ENCODE measurements at places on chromosomes 11 and 22.
A peak's percentile ranks its signal among the peaks of the same experiment; 100 is the strongest.

- DNase-seq: no peak
These were observed 218.7 kb downstream of the FAM76B start for GRCh38 chr11:95570845-95571244.

DNA sequence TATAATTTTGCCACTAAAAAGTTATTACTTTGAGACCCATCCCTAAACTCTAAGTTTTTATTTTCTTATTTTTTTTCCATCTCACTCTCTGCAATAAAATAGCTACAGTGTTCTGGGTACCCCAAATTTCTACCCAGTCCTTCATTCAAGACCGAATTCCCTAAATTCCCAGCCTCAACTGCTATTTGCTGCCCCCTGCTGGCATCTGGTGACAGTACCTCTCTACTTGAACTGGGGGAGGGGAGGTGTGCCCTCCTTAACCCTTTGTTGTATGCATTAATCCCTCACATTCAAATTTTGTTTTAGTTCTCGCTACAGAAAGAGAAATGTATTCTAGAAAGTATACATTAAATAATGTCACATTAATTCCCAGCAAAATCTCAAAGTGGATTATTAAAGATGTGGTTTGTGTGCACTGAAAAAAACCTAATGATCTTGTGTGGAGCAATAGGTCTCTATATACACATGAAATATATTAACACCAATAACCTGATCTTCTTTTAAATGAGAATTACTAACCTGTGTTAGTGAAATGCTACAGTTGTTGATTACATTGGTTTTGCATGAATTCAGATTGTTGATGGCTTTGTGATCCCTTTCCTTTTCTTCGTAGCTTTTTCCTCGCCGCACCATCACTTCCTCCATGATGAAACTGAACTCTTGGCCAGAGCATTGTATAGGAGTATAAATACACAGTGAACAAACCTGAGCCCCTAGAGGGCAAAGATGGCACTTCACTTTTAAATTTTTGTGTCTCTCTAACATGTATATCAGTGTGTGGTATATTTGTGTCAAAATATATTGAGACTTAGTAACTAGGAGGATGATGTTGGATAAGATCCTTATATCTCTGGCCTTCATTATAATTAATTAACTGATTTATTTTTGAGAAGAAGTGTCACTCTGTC lies 590.0 kb downstream of the METTL15 start:
- DNase-seq: no peak

- no peak for DNase-seq
These were observed 50.2 kb downstream of the FLRT1 start for GRCh38 chr11:64085906-64086257.

DNA sequence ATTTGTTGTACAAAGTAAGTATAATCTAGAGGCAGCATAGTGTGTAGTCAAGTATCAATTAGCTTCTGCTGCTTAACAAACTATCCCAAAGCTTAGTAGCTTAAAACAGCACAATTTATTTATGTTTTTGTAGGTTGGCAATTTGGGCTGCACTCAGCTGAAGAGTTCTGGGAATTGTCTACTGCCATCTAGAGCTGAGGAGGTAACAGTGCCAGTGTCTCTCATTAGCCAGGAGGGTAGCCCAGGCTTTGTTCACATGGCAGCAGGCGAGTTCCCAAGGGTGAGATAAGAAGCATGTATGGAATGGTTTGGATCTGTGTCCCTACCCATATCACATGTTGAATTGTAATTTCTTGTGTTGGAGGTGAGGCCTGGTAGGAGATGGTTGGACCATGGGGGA lies 45.8 kb upstream of the SLN start:
- DNase-seq: no peak

GRCh38 chr11:76269661-76270261 lies 63.5 kb upstream of the WNT11 start:
- no peak for DNase-seq

- no peak for DNase-seq
These were observed 270.8 kb upstream of the SESN3 start for GRCh38 chr11:95501761-95502266.

DNA sequence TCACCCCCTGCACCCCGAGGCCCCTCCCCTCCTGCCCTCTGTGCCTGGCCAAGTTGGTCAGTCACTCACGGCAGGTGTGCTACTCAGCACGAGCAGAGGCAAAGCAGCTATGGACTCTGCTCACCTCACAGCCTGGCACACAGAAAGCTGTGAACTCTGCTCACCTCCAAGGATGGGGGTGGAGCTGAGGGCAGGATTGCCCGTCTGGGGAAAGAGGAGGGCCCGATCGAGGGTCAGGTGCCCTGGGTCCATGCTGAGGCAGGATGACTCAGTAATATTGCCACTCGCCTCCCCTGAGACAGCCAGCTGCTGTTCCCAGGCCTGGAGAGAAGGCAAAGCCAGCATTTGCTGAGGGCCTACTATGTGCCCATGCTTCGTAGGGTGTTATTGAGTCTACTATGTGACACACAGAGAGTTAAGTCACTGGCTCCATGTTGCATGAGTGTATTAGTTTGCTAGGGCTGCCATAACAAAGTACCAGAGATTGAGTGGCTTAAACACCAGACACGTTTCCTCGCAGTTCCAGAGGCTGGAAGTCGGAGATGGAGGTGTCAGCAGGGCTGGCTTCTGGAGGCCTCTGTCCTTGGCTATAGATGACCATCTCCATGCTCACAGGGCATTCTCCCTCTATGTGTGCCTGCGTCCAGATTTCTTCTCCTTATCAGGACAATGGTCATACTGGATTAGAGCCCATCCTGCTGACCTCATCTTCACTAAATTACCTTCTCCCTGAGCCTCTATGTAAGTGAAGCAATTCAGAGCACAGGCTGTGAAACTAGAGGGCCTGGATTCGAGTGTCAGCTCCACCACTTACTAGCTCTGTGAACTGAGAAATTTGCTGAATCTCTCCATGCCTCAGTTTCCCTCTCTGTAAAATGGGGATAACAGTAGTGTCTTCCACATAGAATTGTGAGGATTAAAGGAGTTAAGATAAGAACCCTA lies 13.2 kb upstream of the TSKU start:
- no peak for DNase-seq

GRCh38 chr22:48596111-48596850 lies 1231.4 kb downstream of the BRD1 start:
- DNase-seq: no peak

- no peak for DNase-seq
These were observed 44.5 kb downstream of the RAB6A start for GRCh38 chr11:73716153-73717056.

DNA sequence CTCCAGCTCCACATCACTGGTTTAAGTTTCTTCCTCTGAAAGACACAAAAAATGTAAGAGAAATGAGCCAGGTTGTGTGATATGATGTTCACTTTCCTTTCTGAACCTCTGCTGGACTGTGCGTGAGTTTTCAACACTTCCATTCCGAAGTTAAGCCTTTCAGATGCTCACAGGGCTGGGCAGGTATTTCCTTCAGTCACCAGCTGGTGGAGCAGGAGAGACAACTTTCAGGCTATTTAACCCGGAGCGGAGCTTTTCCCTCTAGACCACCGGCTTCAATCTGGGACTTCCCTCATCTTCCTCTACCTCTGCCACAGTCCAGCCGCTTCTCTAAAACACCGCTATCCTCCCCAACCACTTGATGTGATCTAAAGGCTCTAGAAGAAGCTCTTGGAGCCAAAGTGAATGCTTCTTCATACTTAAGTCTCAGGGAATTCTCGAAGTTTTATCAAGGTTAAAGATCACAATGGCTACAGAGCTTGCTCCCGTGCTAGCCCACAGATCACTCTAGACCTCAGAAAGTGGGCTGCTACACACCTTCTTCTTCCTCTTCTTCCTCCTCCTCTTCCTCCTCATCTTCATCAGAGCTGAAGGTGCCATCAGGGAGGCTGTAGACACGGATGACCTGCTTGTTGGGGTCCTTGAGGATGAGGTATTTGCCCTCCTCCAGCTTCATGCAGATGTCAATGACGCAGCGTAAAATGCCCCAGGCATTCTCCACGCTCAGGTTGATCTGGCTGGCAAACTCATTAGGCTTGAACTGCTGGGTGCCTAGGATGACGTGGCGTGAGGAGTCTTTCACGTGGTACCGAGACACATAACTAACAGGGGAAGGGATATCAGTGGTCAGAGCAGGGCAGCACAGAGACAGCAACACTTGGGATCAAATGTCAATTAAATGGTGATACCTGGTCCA lies 4.4 kb upstream of the FOXRED2 start:
- peak; percentile 31 for DNase-seq
